ENCODE measurements at places on chromosomes 2 and 18.

DNA sequence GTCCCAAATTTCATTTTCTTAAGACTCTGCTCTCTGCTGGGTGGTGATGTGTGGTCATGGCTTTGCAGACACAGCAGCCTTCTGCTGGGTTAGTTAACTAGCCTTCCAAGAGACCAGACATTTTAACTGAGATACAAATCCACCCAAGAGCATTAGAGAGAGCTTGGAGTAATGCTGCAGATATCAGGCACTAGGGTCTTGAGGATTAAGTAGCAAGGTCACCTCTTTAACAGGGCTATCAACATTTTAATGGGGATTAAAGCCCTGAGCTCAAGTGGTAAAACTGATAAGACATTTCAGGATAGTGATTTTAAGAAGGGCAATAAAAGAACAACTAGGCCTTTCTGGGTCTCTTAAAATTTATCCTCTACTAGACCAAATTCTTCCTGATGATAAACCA lies 461.2 kb downstream of the MEIS1 start:
- no peak for DNase-seq

DNA sequence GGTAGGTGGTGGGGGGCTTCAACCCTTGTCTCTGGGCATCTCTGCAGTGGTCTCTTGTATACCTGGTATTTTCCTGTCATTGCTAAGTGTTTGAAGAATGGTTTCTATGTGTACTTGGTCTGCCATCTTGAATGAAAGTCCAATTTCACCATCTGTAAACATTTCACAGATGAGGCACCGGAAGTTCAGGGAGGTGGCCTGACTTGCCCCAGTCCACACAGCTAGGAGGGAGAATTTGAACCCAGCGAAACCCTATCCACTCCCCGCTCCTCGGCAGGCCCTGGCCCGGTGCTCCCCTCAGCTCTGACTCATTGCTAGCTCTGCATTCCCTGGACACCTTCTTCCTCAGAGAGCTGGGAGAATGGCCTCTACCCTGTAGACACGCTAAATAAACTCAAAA lies 30.5 kb downstream of the ZAP70 start:
- DNase-seq: no peak

- no peak for DNase-seq
Observed at GRCh38 chr2:176164611-176165369, 7.7 kb downstream of the HOXD3 start.

- no peak for DNase-seq
Observed at GRCh38 chr2:120592084-120592483, 143.6 kb upstream of the GLI2 start.

DNA sequence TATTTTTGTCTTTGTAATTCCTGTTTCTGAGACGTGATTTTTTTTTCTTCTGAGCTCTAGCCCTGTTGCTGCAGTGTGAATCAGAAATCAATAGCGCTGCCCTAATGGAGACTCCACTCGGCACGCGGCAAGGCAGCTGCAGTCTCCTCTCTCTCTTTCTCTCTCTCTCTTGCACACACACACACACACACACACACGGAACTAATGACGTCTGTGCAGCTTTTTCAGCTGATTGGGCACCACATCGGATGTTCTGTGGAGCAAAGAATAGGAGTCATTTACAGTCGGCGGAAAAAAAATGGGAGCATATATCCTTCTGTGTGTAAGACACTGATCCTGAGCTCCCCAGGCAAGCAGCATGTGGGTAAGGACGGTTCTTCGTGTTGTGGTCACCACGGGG lies 2.0 kb upstream of the MYT1L start:
- DNase-seq: no peak
